ENCODE measurements at places on chromosomes 6 and 20.
A peak's percentile ranks its signal among the peaks of the same experiment; 100 is the strongest.

- no peak for DNase-seq
Measured at GRCh38 chr6:161413355-161413771, 139.5 kb upstream of the AGPAT4 start.

DNA sequence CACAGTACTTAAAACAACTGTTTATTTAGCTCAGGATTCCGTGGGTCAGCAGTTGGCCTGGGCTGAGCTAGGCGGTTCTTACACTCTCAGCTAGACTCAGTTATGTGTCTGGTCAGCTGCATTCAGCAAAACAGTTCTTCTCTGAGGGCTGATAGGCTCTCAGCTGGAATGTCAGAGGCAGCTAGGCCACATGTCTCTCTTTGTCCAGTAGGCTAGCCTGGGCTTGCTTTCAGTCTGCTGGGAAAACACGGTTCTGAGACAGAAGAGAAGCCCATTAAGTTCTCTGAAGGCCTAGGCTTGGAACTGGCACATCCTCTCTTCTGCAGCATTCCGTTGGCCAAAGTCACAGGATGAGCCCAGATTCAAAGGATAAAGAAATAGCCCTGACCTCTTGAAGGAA lies 65.6 kb downstream of the TULP4 start:
- no peak for DNase-seq

GRCh38 chr6:150418827-150419594 lies 50.2 kb downstream of the IYD start:
- DNase-seq: peak; percentile 74

- DNase-seq: no peak
Measured at GRCh38 chr20:3188823-3189413, 15.6 kb downstream of the DDRGK1 start.

DNA sequence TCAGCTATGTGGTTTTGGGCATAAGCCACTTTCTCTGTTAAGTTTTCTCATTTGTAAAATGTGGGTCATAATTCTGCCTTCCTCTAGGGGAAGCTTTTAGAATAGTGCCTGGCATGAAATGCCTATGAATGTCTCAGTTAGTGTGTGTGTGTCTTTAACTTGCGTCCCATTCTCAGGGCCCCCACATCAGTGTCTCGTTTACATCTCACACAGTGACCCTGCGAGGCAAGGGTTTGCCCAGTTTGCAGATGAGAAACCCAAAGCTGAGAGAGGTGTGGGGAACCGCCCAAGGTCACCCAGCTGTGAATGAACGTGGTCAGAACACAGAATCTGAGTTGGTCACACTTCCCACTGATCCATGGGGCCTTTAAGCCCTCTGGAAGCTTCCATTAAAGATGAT lies 14.1 kb downstream of the DYNLRB1 start:
- DNase-seq: no peak

- no peak for DNase-seq
Measured at GRCh38 chr6:118569498-118569897, 21.4 kb downstream of the PLN start.

- DNase-seq: no peak
Measured at GRCh38 chr6:100479179-100480035, 14.7 kb upstream of the SIM1 start.

- no peak for DNase-seq
Measured at GRCh38 chr20:17860301-17861197, 108.0 kb downstream of the SNX5 start.

- no peak for DNase-seq
Measured at GRCh38 chr6:153312634-153313033, 181.6 kb upstream of the RGS17 start.

DNA sequence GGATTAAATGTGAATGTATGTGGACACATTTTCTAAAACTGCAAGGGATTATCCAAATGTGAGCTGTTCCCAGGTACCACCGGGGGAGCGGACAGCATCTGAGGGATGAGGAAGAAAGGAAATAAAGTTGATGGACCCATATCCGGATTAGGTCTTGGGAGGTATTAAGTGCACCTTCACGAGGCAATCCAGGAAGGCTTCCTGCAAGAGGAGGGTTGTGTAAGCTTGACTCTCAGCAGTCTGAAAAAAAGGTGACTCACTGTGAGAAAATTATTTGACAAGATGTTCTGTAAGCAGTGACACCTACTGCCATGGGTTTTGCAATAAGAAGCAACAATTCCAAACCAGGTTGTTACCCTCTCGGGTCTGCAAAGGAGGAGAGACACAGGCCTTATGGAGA lies 55.0 kb upstream of the LRFN2 start:
- DNase-seq: no peak

DNA sequence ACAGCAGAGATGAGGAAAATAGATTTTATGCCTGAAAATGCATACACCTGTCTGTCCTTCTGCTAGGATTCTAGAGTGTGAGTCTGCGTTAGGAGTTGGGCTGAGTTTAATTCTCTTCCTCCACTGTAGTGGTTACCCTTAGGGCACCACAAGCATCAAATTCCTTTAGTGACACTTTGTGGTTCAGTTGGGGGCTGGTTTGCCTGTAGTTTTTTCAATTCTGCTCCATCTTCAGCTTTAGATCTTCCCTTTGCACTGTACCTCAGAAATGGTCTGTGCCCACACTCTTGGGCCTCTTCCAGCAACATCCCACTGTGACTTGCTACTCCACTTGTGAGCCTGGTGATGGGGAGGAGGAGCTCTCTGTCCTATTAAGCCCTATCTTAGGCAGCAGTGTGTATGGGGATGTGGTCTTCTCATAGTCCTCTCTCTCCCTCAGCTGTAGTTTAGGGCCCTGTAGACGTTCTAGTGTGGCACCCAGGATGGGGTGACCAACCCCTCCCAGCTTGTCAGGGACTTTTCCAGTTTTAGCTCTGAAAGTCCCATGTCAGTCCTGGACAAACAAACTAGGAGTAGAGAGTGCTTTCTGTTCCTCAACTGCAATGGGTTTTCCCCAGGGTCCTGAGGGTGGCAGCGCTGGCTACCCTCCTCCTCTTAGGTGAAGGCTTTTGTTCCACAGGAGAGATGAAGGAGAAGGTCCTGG lies 19.7 kb upstream of the OGFRL1 start:
- no peak for DNase-seq

GRCh38 chr6:155079985-155080452 lies 84.9 kb downstream of the TIAM2 start:
- DNase-seq: no peak

DNA sequence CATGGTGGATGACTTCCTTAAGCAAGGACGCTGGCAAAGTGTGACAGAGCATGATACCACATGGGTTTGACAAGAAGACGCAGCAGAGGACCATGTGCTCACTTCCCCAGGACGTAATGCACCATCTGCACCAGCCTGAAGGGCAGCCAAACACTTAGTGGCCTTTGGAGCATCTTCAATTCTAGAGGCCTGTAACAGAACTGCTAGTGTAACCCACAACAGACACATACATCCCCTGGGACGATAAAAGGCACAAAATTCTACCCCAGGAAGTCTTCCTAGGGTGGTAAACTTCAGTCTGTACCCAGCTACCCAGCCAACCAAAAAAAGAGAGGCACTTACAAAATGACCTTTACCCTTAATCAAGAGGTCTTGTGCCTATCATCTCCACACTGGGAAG lies 9.2 kb upstream of the CPNE1 start:
- DNase-seq: no peak

- no peak for DNase-seq
Measured at GRCh38 chr6:75489025-75489424, 4.6 kb downstream of the FILIP1 start.

- no peak for DNase-seq
Measured at GRCh38 chr6:44226368-44227147, 3.2 kb downstream of the SLC29A1 start.

- no peak for DNase-seq
Measured at GRCh38 chr6:166600931-166601330, 14.5 kb upstream of the RAMACL start.

GRCh38 chr6:154984146-154984545 lies 11.0 kb upstream of the TIAM2 start:
- DNase-seq: no peak

DNA sequence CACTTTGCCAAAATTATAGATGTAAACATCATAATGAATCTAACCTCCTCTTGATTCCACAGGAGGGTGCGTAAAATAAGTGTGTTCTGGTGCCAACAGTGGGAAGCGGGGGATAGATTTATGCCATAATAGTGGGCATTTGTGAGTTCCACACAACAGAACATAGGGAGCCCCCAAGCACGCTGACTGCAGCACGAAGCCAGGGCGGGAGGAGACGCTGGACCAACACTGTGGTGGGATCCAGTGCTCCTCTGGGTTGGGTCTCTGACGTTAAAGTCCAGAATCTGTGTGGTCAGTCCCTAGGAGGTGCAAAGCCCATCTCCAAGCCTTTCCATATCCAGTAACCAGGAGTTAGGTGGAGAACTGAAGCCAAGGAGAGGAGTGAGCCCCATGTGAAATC lies 1.8 kb upstream of the TTLL2 start:
- no peak for DNase-seq

GRCh38 chr20:15220009-15220656 lies 882.7 kb upstream of the FLRT3 start:
- no peak for DNase-seq

GRCh38 chr6:40187535-40188144 lies 253.4 kb upstream of the MOCS1 start:
- DNase-seq: no peak
